ENCODE measurements at places on chromosomes 7 and 10.

DNA sequence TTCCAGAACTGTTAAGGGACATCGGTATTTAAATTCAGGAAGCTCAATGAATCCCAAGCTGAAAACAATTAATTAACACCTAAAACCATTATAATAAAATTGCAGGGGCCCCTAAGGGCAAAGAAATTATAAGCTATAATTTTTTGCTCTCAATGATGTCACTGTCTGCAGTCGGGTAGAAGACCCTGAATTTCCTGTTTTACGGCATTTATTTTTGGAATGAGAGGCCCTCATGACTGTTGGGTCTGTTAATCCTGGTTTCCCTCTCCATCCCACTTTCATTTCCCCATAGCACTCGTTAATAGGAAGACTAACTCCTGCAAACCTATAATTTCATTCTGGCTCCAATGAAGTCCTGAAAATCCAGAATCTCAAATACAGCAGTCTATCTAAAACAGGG lies 25.8 kb upstream of the GPR37 start:
- no peak for DNase-seq

DNA sequence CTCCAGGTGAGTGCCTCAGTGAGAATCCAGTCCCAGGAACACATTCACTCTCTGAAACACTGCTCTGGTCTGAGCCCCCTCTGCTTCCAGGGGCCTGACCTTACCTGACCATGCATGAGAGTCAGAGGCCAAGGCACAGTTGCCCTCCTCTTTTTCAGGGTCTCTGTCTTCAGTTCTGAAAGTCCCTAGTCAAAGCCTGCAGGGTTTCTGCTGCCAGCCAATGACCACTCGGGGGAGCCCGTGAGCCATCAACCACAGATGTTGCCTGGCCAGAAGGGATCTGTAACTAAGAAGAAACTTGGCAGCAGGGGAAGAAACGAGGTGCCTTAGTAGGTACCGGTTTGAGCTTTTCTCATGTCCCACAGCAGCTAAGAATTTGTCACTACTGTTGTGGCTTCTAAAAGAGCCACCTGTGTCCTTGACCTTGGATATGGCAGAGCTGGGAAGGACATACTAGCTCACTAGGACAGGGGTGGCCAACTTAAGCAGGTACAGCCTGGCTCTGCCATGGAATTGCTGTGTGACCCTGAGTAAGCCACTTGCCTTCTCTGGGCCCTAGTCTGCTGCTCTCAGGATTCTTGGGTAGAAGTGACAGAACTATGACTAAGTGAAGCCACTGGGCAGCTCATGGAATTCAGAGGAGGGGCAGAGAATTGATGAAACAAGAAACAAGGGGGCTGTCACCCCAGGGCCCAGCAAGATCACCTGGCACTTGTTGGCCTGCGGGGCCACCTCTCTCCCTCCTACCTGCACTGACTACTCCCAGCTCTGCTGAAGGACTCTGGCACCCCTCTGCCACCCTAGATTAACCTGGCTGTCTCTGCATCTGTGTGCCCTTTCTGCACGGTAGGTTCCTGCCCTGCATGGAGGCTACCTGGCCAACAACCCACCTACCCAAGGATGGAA lies 83.8 kb upstream of the GPR26 start:
- DNase-seq = no peak

DNA sequence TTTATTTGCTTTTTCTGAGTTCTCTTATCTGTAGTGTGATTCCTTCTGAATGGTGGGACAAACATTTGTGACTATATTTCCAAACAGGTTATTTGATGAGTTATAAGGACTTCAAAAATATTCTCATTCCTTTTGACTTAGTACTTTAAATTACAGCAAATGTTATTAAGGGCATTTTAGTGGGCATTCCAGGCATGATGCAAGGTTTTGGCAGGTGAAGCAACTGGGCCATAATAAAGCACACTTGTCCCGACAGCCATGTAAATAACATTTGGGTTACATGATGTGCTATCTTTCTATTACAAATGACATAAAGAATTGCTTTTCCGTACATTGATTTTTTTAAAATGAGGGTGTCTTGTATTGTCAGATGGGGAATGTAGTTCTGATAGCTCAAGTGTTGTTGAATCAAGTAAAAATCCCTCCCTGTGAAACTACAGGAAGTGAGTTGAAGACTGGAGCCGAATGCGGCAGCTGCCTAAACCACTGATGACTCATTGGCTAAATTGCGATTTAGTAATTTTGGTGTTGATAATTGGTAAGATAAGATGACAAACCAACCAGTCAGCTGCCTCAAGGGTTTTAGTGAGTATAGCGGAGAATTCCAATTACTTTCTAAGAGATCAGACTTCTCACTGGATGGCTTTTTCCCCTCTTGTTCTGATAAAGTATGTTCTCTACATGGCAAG lies 231.3 kb upstream of the NPY start:
- peak; percentile 50 for DNase-seq

- DNase-seq = no peak
Observed at GRCh38 chr10:31081937-31082840, 50.5 kb upstream of the ZNF438 start.

GRCh38 chr10:43260117-43260761 lies 6.6 kb downstream of the RASGEF1A start:
- no peak for DNase-seq

DNA sequence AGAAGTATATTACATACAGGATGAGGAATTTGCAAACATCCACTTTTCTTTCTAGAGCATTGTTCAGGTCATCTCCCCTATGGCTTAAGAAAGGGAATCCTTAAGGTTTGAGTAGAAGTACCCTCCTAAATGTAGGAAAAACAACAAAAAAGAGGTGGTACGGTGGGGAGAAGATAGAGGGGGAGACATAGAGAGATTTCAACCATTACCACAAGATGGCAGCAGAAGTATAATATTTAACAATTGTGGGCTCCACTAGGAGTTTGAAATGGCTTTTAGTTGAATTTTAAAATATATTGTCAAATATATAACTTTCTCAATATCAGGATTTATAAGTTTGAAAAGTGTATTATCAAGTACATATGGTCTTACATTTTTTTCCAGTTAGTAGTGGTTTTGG lies 72.7 kb upstream of the PRKG1 start:
- DNase-seq = no peak

DNA sequence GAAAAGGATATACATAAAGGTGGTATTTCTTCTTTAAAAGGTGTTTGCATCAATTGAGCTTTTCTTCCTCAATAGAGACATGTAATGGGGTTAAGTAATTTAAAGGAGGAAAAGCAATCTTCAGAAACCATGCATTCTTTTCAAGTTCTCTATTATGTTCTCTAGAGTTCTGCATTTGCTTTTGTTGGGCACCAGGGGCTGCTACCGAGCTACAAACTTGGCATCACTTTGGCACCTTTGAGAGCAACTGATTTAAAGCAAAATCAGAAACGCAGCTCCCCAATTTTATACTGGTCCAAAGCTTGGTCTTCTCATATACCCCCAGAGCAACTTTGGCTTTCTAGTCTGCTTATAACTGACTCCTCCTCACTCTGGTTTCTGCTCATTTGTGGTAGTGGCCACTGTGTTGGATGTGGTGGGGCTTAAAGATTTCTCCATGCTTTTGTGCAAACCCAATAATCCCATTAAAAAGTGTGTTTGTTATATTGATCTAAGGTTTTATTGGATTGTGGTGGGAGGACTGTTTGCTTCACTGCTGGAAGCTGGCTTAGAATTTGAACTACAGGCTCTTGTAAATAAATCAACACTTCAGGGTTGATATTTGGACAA lies 712.1 kb downstream of the PHTF2 start:
- DNase-seq = peak; percentile 29

DNA sequence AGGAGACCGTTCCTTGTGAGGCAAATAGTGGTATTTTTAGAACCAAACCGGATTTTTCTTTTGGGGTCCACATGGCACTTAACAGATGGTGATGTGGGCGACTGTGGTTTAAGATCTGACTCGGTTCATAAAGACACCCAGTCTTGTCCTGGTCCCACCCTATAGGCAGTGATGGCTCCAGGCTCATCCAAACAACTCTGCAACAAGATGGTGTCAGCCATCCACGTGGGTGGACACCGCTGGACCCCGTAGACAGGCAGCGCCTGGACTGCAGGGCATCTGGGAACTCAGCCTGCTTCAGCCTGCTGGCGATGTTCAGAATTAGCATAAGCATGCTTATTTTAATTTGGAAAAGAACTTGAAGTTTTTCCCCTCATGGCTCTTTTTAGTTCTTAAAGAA lies 258.4 kb upstream of the FZD1 start:
- no peak for DNase-seq

- DNase-seq = no peak
Observed at GRCh38 chr7:155795401-155795800, 16.9 kb downstream of the SHH start.

- no peak for DNase-seq
Observed at GRCh38 chr10:28982974-28983373, 305.7 kb downstream of the BAMBI start.

- DNase-seq = peak; percentile 85
Observed at GRCh38 chr7:99142727-99143520, 984 bp downstream of the SMURF1 start.

DNA sequence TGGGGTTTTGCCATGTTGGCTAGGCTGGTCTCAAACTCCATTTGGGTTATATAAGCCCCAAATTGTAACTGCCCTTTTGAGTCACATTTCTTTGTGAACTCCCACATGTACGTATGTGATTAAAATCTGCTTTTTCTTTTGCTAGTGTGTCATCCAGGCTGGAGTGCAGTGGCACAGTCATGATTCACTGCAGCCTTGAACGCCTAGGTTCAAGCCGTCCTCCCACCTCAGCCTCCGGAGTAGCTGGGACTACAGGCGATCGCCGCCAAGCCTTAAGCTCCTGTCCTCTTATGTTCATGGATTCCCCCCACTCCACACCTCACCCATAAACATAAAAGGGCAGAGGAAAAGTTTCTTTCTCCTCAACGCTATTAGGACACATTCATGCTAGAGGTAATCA lies 4.4 kb upstream of the SMC3 start:
- no peak for DNase-seq

DNA sequence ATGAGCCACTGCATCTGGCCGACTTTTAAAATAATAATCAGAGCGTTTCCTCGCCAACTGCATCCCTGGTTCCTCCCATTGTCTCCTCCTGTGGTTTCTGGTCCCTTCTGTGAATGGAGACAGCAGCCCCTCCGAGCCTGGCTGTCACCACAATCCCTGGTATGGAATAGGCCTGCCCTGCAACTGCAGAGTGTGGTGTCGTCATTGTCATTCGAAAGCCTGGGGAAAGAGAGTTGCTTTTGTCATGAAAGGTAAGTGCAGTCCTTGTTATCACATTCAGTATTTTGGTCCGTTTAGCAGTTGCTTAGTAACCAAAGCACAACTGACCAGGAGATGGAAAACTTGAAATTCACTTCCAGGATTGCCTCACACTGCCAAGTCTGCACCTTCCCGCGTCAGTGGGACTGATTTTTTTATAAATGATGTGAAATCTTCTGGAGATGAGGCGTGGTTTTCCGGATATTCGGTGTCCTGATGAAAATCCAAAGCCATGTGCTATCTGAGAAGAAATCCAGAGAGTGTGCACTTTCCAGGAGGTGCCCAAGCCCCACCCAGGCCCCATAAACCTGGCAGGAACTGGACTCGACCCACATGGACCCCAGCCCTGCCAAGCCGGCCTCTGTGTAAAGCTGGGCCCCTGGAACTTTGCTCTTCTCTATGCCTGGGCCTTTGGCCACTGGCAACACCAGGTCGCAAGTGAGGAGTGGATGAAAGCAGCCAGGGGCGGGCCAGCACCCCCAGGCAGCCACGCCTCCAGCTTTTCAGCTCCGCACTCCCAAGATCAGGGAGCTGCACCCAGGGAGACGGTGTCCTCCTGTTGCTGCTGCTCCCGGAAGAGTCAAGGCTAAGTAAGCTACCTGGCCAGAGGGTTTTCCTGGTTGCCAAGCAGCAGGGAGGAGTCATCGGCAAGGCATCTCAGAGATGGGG lies 133.7 kb upstream of the SH2B2 start:
- no peak for DNase-seq

DNA sequence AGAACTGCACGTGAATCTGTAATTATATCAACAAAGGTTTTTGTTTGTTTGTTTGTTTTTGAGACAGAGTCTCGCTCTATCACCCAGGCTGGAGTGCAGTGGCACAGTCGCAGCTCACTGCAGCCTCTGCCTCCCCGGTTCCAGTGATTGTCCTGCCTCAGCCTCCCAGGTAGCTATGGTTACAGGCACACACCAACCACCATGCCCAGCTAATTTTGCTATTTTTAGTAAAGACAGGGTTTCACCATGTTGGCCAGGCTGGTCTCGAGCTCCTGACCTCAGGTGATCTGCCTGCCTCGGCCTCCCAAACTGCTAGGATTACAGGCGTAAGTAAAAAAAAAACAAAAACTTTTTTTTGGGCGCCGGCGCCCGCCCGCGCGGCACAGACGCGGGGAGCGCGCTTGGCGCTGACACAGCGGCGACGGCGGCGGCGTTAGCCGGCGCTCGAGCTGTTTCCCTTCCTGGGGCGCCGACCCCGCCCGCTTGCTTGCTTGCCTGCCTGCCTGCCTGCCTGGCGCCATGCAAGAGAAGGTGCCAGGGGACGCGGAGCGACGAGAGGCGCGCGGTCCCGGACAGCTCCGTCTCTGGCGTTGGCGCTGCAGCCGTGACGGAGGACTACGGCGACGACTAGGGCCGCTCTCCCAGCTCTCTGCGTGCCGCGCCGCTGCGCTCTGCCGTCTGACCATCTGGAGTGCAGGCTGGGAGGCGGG lies 171.4 kb upstream of the NUPR2 start:
- DNase-seq = no peak

- no peak for DNase-seq
Observed at GRCh38 chr7:114062810-114063209, 144.0 kb upstream of the PPP1R3A start.

DNA sequence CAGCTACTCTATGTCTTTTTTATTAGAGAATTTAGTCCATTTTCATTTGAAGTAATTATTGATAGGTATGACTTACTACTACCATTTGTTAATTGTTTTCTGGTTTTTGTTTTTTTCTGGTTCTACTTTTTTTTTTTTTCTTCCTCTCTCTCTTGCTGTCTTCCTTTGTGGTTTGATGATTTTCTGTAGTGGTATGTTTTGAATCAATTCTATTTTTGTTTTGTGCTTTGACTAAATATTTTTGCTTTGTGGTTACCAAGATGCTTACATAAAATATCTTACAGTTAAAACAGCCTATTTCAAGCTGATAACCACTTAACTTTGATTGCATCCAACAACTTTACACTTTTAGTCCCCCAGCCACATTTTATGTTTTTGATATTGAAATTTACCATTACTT lies 3.3 kb upstream of the OR2F2 start:
- no peak for DNase-seq

DNA sequence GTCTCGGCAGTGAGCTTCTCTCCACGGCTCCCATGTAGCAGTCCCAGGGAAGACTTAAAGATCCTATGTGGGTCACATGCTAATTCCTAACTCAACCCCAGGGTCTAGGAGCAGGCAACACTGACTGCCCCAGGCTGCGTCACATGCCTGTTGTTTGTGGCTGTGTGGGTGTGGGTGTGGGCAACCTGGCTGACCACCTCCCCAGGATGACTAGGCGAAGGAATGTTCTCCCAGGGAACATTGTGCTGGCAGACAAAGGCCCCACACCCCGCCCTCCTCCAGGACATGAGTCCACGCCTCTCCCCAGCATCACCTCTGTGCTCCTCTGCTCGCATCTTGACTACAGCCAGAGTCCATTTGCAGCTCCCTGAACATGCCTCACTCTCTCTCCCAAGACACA lies 30.3 kb downstream of the SLC29A3 start:
- DNase-seq = no peak

- no peak for DNase-seq
Observed at GRCh38 chr7:874031-874749, 2.2 kb upstream of the GET4 start.

Measured in AG04450 (cell line).